ENCODE measurements at places on chromosomes 4 and X.
A peak's percentile ranks its signal among the peaks of the same experiment; 100 is the strongest.

DNA sequence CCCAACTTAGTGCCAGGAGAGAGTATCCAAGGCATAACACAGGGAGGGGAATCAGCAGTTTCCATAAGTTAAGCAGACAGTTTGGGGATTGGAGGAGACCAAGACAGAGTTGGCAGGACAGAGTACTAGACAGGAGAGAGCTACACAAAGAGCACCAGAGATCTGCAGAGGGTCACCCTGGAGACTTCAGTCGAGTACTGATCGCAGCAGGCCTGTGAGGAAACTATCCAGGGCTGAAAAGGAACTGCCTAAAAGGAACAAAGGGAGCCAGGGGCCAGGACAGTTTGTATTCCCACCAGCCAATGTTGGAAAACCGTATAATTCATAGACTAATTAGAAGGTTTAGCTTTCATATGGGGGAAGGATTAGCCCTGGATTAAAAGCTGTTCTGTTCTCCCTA, 80.6 kb upstream of the ENPP6 start:
- H3K4me3 ChIP-seq, result no peak overlapping the region
- H3K4me1 ChIP-seq, result no peaks in the 10 kb centered on the region
- no peak overlapping the region for H3K27ac ChIP-seq
- DNase-seq, result no peak
- H3K36me3 ChIP-seq, result no peaks in the 10 kb centered on the region

DNA sequence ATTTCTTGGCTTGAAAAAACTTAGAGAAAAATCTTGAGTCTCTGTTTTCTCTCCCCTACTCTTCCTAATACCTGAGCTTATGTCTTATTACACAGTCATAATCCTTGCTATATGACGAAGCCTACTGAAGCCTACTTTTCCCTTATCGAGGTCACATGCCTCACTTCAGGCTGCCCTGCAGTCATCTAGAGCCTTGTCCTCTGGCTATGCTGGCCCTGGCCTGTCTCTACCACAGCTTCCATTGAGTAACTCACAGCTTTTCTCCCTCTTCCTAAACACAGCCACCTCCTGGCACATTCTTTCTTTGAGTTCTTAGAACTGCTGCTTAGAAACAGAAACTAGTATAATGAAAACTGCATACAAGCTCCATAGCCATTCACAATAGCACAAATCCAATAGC, 1698.3 kb downstream of the STIM2 start:
- DNase-seq, result no peak
- H3K27me3 ChIP-seq, result no peaks in the 10 kb centered on the region
- no peak overlapping the region for H3K4me3 ChIP-seq
- H3K4me1 ChIP-seq, result no peaks in the 10 kb centered on the region

DNA sequence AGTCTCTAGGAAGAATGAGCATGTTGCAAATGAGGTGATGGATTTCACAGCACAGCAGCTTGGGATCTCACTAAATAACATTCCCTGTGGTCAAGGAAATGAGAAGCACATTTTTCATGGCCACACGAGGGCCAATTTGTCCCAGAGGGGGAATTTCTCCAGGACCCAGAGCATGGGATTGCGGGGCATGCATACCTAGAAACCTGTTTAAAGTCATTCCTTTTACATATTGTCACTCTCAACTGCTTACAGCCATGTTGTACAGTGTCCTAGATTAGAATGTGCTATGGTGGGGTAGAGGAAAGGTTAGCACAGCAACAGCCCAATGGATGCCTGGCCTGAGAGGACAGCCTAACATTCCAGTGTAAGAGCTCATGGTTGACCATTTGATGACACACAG, 37.4 kb upstream of the NLGN4X start:
- no peaks in the 10 kb centered on the region for H3K27me3 ChIP-seq
- no peaks in the 10 kb centered on the region for H3K36me3 ChIP-seq
- H3K27ac ChIP-seq, result no peak overlapping the region
- no peaks in the 10 kb centered on the region for H3K4me1 ChIP-seq

- no peaks in the 10 kb centered on the region for H3K36me3 ChIP-seq
- no peak overlapping the region for H3K27ac ChIP-seq
- no peaks in the 10 kb centered on the region for H3K27me3 ChIP-seq
- H3K4me3 ChIP-seq, result no peak overlapping the region
- no peak for DNase-seq
Observed at GRCh38 chrX:126550816-126551215, 1.8 kb downstream of the DCAF12L1 start.

GRCh38 chrX:54074826-54075225, 30.6 kb upstream of the PHF8 start:
- no peaks in the 10 kb centered on the region for H3K27me3 ChIP-seq
- H3K4me3 ChIP-seq, result no peak overlapping the region
- no peaks in the 10 kb centered on the region for H3K36me3 ChIP-seq
- H3K4me1 ChIP-seq, result no peaks in the 10 kb centered on the region
- no peak for DNase-seq
- H3K27ac ChIP-seq, result no peak overlapping the region

GRCh38 chr4:90960840-90961239, 833.6 kb downstream of the CCSER1 start:
- no peak overlapping the region for H3K27ac ChIP-seq
- H3K27me3 ChIP-seq, result no peaks in the 10 kb centered on the region
- no peaks in the 10 kb centered on the region for H3K4me1 ChIP-seq
- H3K4me3 ChIP-seq, result no peak overlapping the region
- no peaks in the 10 kb centered on the region for H3K36me3 ChIP-seq

GRCh38 chrX:13923845-13924244, 105.8 kb downstream of the GEMIN8 start:
- no peak overlapping the region for H3K4me3 ChIP-seq
- no peak for DNase-seq
- no peaks in the 10 kb centered on the region for H3K36me3 ChIP-seq
- H3K27me3 ChIP-seq, result no peaks in the 10 kb centered on the region
- no peaks in the 10 kb centered on the region for H3K4me1 ChIP-seq

- DNase-seq, result no peak
- no peaks in the 10 kb centered on the region for H3K4me1 ChIP-seq
- H3K4me3 ChIP-seq, result no peak overlapping the region
- peak overlapping the region; percentile 17 for H3K27ac ChIP-seq
- no peaks in the 10 kb centered on the region for H3K27me3 ChIP-seq
- no peaks in the 10 kb centered on the region for H3K36me3 ChIP-seq
Observed at GRCh38 chrX:17078031-17078720, 131.7 kb downstream of the REPS2 start.

DNA sequence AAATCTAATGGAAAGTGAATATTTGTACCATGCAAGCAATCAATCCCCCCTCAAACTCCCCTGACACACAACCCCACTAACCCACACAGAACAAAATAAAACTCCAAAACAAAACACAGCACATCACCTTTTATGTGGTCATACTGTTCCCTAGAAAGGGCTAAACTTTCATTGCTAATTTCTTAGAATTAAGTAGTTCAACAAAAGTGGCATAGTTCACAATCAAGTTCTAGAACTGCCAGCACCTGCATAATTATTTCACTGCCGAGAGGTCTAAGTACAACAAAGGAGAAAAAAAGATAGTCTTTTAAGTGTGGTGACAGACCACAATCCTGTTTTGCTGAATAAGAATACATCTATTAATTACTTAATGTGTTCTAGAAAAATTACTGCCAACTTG, 58.8 kb downstream of the AMMECR1 start:
- H3K36me3 ChIP-seq, result no peaks in the 10 kb centered on the region
- H3K27me3 ChIP-seq, result no peaks in the 10 kb centered on the region
- H3K4me1 ChIP-seq, result no peaks in the 10 kb centered on the region
- no peak overlapping the region for H3K27ac ChIP-seq

DNA sequence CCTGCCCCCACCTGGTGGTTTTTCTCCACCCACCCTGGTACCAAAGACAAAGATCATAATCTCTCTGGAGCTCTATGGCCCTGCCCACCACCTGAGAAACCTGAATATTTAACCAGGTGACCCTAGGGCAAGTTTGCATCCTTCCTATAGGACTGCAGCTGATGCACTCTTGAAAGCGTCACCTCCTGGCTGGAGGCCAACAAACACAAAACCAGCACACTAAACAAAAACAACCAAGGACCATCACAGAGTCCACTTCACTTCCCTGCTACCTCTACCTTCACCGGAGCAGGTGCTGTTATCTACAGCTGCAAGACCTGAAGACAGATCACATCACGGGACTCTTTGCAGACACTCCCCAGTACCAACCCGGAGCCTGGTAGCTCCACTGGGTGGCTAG, 296.7 kb upstream of the FGF13 start:
- H3K27ac ChIP-seq, result no peak overlapping the region
- no peaks in the 10 kb centered on the region for H3K27me3 ChIP-seq
- no peak overlapping the region for H3K4me3 ChIP-seq

Measured in esophagus squamous epithelium (tissue), 5 donors.